ENCODE measurements at places on chromosomes 4 and X.
A peak's percentile ranks its signal among the peaks of the same experiment; 100 is the strongest.

DNA sequence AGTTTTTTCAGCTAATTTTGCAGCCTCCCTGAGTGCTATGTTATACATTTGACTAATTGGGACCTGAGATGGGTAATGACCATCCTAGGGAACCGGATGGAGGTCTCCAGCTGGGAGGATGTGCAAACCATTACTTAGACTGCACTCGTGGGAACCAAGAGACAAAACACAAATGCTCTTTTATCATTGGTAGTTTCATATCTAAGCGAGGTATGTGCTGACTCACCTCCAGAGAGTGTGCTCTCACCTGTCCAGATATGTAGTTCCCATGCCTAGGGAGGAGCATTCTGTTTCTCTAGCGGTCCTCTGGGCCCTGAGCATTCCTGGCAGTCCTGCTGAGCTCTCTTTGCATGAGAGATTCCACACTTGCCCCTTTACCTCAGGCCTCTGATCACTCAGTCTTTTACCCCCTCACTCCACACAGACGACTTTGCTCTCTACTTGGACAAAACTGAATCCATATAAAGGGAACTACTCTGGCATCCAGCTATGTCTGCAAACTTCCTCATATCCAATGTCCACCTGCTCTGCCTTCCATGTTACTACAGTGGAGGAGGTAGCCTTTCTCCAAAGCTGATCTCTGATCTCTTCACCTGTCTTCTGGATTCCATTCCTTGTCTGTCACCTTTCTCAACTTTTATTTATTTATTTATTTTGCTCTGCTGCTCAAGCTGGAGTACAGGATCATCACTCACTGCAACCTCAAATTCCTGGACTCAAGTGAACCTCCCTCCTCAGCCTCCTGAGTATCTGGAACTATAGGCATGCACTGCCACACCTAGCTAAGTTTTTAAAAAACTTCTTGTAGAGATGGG, 88.4 kb downstream of the LRP2BP start:
- peak; percentile 23 for DNase-seq

GRCh38 chr4:38210396-38211114, 250.4 kb downstream of the PTTG2 start:
- DNase-seq: no peak

GRCh38 chrX:43998374-43998773, 25.2 kb upstream of the NDP start:
- no peak for DNase-seq

DNA sequence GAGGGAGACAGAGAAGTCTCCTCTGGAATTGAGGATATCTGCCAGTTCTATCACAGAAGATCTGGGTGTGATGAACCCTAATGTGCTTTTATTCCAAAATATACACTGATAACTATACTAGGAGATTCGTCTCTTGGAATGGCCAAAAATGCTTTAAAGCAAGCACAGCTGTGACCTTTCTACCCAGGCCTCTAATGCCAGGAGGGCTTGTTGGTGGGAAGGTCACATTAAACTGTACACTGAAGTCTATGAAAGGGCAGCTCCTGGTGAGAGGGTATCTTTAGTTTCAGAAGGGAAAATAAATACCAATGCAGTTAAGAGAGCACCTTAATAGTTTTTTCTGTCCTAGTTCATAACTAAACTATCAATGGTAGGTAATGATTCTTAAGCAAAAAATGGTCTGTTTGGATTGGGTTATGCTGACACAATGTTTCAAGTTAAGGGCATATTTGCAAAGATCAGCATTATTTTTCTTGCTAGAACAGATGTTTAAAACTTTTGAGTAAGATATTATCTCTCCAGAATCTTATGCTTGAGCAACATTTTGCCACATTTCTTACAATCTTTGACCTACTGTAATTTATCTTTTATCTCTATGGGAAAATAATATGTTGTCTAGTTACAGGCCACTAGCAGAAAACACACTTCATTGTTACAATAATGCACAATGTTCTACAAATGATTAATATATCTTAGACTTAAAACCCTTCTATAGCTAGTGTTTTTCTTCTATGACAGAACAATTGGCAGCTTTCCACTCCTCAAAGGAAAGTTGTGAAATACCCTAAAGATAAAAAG, 59.6 kb downstream of the SEC24D start:
- DNase-seq: no peak

DNA sequence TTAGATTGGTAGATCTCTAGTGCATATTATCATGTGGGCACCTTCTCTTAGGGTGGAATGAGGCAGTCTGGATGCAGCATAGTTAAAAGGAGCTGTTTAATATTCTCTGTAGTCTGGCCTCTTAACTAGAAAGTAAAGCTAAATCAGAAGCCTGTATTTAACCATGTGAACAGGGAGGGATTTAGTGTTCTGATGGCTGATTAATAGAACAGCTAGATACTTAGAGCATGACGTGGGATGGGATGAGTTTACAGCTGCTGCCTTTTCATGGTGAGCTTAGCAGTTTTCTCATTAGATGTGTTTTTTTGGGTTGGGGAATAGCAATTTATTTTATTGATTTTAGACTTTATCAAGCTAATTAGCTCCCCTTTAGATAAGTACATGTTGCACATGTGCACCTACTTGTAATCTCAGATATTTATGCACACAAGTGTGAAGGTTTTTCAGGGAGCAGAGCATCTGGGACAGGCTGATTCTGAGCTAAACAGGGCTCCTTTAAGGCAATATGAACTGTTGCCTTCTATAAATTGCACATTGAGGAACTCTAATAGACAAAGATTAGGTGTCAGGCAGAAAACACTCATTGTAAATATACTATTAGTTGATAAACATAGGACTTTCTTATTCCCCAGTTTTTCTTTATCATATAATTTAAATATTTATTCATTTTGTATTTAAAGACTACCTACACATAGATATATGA, 34.1 kb downstream of the YIPF6 start:
- no peak for DNase-seq

GRCh38 chrX:1273896-1274295, 5.3 kb downstream of the CSF2RA start:
- no peak for DNase-seq

GRCh38 chr4:21722157-21722839, 226.3 kb downstream of the KCNIP4 start:
- DNase-seq: no peak

DNA sequence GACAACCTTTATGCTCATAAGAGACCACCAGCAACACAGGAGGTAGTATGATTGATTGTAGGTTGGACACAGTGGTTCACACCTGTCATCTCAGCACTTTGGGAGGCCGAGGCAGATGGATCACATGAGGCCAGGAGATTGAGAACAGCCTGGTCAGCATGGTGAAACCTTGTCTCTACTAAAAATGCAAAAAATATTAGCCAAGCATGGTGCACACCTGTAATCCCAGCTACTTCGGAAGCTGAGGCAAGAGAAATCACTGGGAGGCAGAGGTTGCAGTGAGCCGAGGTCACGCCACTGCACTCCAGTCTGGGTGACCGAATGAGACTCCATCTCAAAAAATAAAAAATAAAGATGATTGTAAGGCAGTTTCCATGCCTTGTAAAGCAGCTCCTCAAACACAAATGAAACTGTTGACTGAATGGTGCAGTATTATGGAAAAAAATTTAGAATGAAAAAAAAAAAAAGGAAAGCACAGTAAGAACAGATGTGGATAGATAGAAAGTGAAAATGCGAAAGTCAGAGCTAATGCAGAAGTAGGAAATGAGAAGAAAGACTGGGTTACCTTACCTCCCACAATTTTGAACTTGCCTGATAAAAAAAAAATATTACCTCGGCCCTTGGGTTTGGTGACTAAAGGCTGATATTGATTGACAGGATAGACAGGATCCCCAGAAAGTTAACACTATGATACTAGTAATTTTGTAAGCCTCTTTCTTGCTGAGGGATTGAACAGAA, 249.2 kb upstream of the TRAM1L1 start:
- no peak for DNase-seq

GRCh38 chr4:148795156-148795864, 353.1 kb upstream of the NR3C2 start:
- peak; percentile 35 for DNase-seq

- DNase-seq: no peak
Measured at GRCh38 chr4:156362581-156362980, 408.9 kb upstream of the CTSO start.

DNA sequence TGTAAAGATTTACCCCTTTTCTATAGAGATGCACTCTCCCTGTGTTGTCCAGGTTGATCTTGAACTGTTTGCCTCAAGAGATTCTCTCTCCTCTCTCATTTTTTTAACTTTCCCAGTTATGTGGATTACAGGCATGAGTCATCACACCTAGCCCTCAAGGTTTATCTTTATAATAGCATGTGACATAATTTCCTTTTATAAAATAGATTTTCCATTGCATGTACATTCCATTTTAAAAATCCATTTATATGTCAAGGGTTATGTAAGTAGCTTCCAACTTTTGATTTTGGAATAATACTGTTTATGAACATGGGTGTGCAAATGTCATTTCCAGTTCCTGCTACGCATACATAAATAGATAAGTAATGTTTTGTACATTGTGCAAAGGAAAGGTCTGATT, 20.6 kb downstream of the ZNF721 start:
- no peak for DNase-seq

DNA sequence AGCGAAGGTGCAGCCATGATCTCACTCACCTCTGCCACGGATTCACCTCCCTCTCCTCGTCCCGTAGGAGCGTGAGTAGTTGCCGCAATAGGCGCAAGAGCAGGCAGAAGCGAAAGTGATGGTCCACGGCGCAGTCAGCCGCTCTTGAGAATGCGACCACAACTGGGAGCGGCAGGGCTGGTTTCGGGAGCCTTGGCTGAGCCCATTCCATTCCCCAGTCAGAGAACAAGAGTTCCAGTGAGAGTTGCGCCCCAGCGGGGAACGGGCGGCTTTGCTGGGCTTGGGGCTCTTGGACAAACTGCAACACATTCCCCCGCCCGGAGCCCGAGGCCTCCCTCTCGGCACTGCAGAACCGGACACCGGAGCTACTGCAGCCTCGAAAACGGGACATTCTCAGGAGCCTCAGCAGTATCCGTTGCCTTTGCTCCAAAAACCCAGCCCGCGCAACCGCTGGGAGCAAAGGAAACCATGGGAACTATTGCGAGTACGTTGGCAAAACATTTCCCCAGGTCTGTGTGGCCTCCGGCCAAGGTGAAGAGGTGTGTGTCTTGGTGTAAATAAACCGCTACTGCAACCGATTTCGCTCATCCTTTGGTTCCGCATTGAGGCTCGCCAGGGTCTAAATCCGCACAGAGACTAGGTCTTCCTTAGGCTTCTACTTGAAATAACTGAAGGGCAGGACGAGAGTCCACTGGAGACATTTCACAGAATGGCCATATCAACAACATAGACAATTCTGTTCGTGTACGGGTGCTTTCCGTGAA, 5.7 kb upstream of the ZBTB33 start:
- DNase-seq: peak; percentile 63

- no peak for DNase-seq
Measured at GRCh38 chr4:15501941-15502340, 32.3 kb downstream of the CC2D2A start.

GRCh38 chr4:85005865-85006377, 39.4 kb upstream of the WDFY3 start:
- no peak for DNase-seq

DNA sequence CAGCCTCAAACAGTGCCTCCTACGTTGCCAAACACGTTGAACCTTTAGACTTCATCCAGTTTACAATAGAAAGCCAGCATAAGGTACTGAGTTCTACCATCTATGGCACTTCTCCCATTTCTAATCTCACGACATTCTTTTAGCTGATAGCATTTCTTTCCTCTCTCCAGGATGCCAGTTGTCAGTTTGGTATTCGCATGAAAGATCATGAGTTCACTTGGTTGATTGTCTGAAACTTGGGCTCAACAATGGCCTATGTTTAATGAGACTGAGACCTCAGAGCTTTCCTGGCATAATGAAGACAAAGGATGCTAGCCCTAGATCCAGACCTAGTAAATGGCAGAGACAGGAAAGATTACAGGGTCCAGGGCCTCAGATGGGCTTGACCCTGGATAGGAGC, 69.2 kb upstream of the SPRY1 start:
- no peak for DNase-seq

- DNase-seq: no peak
Measured at GRCh38 chrX:118221270-118221669, 104.7 kb upstream of the KLHL13 start.

DNA sequence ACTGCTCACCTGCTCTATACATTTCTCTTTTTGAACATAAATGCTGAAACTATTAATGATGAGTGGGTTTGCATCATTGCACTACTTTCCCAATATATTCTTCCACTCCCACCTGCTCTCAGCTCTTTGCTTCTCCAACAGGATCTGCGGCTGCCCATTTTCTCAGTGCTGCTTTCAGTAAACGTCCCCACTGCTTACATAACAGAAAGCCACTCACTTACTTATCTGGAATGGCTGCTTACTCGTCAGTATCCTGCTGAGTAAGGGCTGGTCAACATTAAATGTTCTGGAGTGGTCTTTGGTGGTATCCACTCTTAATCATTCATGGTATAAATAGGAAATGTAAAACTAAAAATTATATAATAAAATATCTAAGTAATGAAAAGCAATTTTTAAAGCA, 112.8 kb upstream of the HPF1 start:
- no peak for DNase-seq

GRCh38 chrX:700936-701335, 70.3 kb downstream of the SHOX start:
- peak; percentile 17 for DNase-seq

GRCh38 chr4:53514509-53514908, 76.8 kb downstream of the LNX1 start:
- no peak for DNase-seq

- DNase-seq: peak; percentile 51
Measured at GRCh38 chr4:183635321-183635720, 23.7 kb downstream of the RWDD4 start.

All from iPS-NIHi11 (cell line).